ENCODE measurements at places on chromosomes 5 and 9.

DNA sequence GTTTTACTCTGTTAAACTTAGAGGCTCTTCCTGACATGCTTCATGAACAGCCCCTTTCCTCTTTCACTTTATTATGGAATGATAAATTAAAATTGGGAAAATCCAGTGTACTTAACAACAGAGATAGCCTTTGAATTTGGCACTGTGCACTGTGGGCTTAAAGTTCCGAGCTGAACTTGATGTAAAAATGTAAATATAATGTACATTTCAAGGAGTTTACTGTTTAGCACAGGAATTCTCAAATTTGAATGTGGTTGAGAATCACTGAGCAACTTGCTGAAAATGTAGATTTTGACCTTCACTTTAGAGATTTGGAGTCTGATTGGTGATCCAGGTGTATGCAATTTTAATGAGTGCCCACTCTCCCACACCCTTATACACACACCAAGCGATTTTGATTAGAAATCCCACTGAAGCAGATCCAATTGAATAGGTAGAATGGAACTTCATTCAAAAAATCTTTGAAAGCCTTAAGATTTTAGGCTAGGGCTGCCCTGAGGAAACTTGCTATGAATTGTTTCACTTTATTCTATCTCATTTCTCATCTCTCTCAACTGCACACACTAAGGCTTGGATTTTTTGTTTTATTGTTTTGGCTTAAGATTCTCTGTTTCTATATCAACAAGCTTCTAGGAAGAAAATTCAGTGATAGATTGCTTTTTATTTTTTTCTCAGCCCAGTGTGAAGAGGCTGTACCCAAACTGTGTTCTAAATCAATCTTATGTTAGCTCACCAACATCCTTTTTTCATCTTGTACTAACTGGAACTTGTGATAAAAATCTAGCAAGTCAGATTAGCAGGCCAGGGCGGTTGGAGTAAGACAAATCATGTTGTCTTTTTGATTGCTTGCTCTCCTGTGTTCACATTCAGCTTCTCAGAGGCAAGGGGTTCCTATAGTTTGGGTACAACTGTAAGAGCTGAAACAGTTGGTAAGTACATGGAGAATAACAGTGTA is 22.9 kb downstream of the NUDT12 start:
- DNase-seq = no peak

- no peak for DNase-seq
Observed at GRCh38 chr5:171316258-171317121, 7.4 kb downstream of the TLX3 start.

GRCh38 chr5:95797301-95797700 is 25.2 kb downstream of the GLRX start:
- DNase-seq = no peak

GRCh38 chr9:18837402-18837801 is 195.6 kb downstream of the SAXO1 start:
- DNase-seq = no peak

GRCh38 chr5:179125789-179126505 is 65.8 kb downstream of the ZNF354C start:
- no peak for DNase-seq

- DNase-seq = no peak
Observed at GRCh38 chr5:43514471-43514815, 505 bp downstream of the C5orf34 start.

DNA sequence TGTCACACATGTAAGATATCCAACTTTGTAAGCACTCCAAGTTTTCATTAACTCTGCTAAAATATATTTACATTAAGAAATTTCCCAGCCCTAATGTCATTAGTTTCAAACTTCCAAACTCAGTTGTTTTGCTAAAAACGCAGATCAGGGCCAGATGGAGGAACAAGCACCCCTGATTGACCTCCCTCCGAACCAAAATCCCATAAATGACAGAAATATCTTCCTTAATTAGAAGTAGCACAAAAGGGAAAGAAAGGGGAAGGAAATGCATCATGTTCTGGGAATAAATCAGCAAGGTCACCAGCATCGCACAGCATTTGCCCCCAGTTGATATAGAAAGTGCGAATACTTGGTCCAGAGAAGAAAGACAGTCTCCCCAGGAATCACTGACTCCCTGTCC is 61.4 kb upstream of the RUFY1 start:
- DNase-seq = no peak

GRCh38 chr5:375336-375920 is 53.9 kb downstream of the AHRR start:
- DNase-seq = no peak

- no peak for DNase-seq
Observed at GRCh38 chr9:3894772-3895171, 369.0 kb upstream of the RFX3 start.

GRCh38 chr5:157597277-157597676 is 21.7 kb upstream of the ADAM19 start:
- no peak for DNase-seq

- DNase-seq = no peak
Observed at GRCh38 chr5:124995421-124995820, 249.0 kb upstream of the ZNF608 start.

GRCh38 chr5:59955241-59955640 is 61.7 kb upstream of the PDE4D start:
- DNase-seq = no peak

DNA sequence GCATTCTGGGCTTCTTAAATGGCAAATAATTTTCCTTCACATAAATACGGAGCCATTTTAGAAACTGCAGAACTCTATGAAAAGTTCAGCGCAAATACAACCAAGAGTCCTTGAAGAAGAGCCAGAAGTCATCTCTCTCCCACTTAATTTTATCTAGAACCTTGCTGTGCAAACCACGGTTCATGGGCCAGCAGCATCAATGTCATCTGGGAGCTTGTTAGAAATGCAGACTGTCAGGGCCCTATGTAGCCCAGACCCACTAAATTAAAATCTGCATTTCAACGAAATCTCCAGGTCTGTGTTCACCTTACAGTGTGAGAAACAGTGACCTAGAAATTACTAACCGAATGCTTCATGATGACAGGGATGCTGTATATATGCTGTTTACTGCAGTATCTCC is 12.2 kb downstream of the EFNA5 start:
- DNase-seq = no peak

- no peak for DNase-seq
Observed at GRCh38 chr9:83422527-83422926, 115.7 kb downstream of the FRMD3 start.

- no peak for DNase-seq
Observed at GRCh38 chr9:136981588-136982231, 1.1 kb upstream of the LCNL1 start.

GRCh38 chr9:126428534-126429175 is 102.0 kb downstream of the MVB12B start:
- DNase-seq = no peak

- DNase-seq = no peak
Observed at GRCh38 chr5:94692581-94692980, 74.1 kb downstream of the SLF1 start.

GRCh38 chr9:14692470-14693250 is 572 bp downstream of the ZDHHC21 start:
- no peak for DNase-seq

- DNase-seq = no peak
Observed at GRCh38 chr5:123181394-123181801, 92.4 kb downstream of the PRDM6 start.

- no peak for DNase-seq
Observed at GRCh38 chr9:34553511-34554021, 30.8 kb upstream of the ENHO start.

DNA sequence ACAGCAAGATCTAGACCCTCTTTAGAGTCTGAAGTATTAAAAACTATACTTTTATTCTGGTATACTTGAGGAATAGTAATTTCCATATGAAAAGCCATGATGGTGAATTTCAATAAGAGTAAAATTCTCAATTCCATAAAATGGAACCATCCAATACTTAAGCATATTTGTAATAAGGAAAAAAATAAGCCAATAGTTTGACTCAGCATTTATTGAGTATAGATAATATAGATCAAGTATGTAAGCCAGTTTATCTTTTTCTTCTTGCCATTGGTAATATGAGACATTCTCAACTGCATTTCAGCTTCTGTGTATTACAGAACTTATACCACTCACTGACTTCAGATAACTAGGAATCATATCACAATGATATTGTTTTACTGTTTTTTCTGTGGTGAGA is 361.0 kb downstream of the SLCO4C1 start:
- no peak for DNase-seq

DNA sequence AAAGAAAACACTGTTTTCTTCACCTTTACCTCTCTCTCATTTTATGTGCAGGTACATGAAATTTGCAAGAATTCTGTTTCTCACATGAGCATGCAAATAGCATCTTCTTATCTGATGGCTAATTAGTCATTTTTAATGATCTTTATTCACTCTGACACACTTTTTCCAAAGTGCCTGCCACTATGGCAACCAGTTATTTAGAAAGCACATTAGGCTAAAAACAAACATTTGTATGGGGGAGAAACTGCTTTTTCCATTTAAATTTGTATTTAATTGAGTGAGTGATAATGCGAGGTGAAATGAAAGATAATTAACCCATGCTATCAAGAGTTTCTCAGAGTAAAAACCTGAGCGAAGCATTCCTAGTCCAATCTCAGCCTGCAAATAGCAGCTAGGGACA is 365.0 kb downstream of the MAT2B start:
- no peak for DNase-seq

DNA sequence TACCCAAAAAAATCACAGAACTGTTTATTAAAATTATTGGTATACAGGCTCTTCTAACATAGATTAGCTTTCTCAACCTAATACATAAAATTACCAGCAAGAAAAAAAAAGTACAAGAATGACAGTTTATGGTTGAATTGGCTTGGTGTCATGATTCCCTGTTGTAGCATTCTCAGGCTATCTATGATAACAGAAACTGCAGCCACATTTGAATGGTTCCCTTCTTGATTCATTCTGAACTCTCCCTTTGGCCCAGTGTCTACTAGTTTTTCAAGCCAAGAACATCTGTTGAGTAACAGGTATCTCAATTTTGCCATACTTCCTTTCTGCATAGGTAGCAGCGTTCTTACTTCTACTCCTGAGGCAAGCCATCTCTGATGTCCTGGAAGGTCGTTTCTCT is 3.0 kb downstream of the SPIN1 start:
- DNase-seq = no peak

- no peak for DNase-seq
Observed at GRCh38 chr5:36928947-36929346, 52.4 kb downstream of the NIPBL start.

DNA sequence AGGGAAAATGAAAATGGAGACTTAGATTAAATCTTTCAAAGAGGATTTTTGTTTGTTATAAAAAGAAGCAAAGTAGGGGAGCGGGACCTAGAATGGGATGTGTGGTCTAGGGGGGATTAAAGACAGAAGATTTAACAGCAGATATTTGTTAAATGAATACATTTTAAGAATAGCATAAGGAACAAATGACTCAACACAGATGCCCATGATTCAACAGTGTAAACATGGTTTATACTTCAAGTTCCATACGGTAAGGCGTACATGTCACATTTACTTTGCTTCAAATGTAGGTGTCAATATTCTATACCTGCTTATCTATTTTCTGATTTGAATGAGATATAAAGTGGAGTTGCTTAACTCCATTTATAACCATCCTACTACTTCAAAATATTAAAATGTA is 1.5 kb downstream of the TICAM2 start:
- no peak for DNase-seq

GRCh38 chr5:137573376-137573775 is 74.2 kb upstream of the SPOCK1 start:
- no peak for DNase-seq

- DNase-seq = no peak
Observed at GRCh38 chr9:99595796-99596195, 225.9 kb upstream of the NR4A3 start.

GRCh38 chr5:18802336-18802735 is 1168.1 kb downstream of the TAF11L14 start:
- DNase-seq = no peak

All from T1000 (cell line).